ENCODE measurements at places on chromosomes 3 and 15.

GRCh38 chr15:57335719-57336118 is 40.6 kb upstream of the CGNL1 start:
- no peak for DNase-seq

- no peak for DNase-seq
These were observed 7.7 kb upstream of the TMC3 start for GRCh38 chr15:81381720-81382119.

DNA sequence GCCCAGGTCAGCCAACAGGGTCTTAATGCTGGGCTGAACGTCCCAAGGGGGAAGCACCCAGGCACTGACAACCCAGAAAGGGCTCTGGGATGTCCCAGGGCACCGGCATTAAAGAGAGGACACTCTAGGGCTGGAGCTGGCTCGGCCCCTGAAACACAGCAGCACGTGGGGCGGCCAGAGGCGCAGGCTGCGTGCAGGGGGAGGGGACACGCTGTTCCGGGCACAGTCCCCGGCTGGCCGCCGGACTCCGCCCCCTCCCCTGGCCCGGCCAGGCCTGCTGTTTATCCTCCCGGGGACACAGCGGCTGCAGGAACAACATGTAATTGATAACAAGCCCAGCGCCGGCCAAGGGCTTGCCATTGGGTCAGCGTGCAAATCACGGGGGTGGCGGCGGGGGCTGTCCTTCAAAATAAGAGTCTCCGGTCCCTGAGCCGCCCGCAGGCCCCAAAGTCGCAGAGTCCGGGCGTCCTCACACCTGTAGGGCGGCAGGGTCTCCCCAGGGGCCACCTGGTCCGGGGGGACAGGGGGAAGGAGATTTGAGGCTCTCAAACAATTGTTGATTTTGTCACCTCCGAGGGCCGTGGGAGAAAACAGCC is 1.3 kb downstream of the KLF15 start:
- no peak for DNase-seq

- no peak for DNase-seq
These were observed 584.3 kb downstream of the ROBO1 start for GRCh38 chr3:79183496-79183895.

DNA sequence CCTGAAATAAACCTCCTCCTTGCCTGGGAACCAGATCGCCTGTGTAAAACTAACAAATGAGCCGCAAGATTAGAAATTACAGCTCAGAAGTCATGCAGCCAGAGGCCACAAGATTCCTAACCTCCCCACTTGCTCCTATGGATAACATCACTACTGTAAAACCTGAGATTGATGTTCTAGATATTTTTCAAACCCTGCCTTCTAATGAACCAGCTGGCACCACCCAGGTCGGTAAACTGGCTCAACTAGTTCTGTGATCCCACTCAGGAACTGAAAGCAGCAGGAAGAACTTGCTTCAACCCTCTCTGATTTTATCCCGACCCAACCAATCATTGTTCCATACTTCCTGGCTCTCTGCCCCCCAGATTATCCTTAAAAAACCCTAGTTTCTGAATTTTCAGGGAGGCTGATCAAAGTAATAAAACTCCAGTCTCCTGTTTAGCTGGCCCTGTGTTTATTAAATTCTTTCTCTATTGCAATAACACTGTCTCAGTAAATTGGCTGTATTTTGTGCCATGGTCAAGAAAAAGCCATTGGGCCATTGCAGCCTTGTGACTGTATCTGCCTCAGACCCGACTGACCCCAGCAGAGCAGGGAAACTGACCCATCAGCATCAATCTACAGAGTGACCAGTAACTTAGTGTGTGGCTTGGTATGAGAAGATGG is 98.9 kb downstream of the RPLP1 start:
- DNase-seq, result no peak

DNA sequence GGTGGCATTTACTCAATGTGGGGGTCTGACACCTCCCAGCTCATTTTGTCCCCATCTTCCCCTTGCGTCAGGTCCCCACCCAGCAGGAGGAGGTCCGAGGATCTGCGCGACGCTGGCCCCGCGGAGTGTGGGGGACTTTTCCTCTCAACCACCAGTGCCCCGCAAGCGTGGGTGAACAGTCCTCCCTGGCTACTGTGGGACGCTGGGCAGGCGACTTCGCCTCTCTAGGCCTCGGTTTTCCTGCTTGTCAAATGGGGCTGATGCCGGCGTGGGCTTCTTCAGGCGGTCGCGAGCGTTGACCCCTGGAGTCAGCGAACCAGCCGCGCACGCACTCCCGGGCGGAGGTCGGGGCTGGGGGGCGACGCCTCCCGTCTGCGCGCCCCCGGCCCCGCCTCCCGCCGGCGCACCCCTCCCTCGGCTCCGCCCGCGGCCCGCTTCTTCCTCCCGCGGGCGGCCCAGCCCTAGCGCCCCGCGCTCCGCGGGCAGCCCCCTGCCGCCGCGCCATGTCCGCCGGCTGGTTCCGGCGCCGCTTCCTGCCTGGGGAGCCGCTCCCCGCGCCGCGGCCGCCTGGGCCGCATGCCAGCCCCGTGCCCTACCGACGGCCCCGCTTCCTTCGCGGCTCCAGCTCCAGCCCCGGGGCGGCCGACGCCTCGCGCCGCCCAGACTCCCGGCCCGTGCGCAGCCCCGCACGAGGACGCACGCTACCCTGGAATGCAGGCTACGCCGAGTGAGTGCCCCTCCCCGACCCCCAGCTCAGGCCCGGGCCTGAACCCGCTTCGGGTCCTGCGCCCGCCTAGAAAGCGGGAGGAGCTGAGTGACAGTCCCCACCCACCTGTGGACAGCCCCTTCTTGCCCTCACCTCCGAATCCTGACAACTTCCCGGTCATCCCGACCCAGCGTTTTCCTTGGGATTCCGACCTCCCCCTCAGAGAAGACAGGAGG is at the start of gene PPM1M:
Gene PPM1M, plus strand, starts transcription at position 438 of the 942 bp plus-strand sequence. Its CDS starts 66 bp downstream, at position 504.
- DNase-seq, result peak; percentile 82

- no peak for DNase-seq
These were observed 2.0 kb downstream of the DNAJB8 start for GRCh38 chr3:128464702-128465101.

DNA sequence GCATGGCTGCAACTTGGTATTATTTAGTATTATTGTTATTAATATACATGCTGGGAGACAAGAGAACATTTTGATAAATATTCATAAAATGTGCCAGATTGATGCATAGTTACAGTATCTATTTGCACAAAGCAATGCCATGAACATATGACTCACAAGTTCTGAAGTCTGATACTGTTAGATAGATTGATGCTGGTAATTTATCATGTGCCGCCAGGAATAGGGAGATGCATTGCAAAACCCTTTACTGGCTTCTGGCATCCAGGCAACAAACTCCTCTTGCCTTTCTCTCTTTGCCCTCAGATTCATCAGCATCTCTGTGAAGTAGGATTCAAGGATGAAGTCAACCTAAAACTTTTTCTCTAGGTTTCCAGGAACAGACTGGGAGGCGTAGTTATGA is 41.0 kb upstream of the SLC25A26 start:
- DNase-seq, result no peak

DNA sequence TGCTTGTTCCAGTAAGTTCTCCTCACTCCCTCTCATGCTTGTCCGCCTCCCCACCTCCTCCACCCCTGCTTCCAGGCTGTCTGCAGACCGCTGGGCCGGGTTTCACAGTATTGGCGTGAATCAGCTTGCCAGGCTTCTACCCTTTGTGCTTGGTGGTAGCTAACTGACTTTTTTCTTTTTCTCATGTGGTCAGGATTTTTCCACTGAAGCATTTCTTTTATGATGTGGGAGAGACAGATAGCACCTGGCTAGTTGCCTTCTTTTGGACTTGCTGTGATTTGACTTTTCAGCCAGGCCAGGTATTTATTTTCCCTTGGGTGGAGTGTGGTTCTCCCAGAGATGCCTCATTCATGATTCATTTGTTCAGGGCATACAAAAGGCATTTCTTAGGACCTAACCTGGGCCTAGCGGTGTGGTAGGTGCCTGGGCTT is 60.6 kb downstream of the ST6GAL1 start:
- no peak for DNase-seq

DNA sequence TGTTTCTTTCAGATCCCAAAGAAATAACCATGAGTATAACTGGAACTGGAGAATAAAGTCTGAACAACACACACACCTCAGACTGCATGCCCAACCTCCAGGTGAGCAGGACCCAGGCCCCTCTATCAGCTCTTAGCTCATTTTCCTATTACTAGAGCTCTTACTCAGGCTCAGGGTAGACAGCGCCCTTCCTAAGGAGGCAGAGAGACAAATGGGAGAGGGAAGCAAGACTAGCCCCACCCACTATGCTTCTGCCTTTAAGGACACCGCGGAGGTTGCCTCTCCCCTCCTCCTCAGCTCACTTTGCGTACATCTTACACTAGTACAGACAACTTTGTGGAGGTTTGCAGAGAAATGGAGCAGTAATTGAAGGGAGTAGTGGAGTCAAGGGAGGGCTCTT is 44.0 kb upstream of the GLCE start:
- no peak for DNase-seq

GRCh38 chr3:61181874-61182273 is 69.4 kb downstream of the FHIT start:
- no peak for DNase-seq

DNA sequence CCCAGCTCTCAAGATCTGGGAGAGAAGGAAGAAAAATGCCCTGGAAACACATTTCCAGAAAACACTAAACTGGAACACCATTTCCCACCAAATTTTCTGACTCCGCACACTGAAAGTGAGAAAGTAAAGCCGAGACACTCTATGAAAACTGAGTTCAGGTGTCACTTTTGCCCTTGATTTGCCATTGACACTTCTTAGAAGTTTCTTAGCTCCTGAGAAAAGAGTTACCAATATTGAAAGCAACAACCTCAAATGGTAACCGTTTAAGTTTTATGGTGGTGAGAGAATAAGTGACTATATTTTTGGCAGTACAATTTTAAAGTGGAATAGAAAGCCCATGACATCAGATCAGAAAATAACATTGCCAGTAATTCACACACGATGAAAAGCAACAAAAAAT is 39.0 kb downstream of the CD86 start:
- no peak for DNase-seq

DNA sequence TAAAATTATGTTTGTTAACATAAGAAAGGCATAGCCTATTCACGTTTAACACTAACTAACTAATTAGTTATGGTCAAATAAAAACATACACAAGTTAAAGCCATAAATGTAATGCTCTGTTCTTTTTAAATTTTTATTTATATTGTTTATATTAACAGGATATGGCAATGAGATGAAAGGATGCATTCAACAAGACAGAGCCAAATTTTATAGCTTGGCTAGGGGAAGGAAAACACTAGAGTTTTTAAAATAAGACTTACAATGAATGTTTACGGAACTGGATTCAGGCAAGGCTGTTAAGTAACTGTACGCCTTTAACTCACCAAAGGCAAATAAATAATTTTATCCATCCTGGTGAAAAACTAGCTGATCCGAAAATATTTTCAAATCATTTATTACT is 86.4 kb downstream of the ZPLD1 start:
- DNase-seq, result no peak

GRCh38 chr15:86948719-86949118 is 869.0 kb downstream of the AGBL1 start:
- DNase-seq, result no peak

DNA sequence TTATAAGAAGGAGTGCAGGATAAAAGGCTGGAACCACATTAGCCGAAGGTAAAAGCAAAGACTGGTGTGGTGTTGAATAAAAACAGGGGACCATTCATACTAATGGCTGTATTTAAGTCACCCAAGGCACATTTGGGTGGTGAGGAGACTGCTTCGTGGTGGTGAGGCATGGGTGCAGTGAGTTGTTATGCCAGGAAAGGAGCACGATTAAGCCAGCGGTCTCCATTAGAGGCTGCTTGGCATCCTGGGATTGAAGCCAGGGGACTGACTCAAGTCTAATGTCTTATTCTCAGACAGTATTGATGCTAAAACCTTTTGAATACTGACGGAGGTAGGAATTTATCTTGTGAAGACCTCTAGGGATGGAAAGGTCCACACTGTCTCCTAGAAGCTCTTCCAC is 21.9 kb downstream of the FEM1B start:
- DNase-seq, result no peak

DNA sequence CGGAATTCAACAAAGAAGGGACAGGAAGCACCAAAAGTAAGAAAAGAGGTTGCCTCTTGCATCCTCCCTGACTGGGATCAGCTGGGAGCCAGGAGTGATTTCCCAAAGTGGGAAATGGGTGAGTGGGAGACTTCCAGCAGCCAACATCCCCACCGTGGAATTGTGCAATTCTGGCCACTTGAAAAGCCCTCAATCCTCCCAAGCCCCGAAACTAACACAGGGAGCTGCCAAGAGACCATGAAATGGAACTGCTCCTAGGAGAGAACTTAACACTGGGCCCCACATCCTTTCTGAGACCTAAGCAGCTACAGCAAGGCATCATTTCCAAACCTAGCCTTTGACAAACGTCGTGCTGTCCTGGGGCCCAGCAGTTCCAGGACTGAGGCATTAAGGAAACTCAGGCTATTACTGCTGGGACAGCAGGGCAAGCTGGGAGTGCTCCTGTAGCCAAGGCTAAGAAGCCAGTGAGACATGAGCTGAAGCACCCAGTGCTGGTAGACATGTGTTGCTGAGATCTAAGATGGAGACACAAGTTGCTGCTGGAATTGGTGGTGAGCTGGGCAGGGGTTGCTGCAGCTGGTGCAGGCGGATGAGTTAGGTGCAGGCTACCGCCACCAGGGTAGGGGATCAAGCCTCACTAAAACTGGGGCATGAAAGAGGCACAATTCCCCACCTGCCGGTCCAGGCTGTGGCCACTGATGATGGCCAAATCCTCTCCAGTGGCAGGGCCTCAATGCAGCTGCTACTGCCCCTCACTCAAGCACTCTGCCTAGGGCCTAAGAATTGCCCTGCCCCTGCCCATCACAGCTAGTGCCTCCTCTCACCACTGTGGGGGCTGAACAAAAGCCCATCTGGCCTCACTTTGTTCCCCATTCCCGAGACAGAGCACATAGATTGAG is 43.9 kb downstream of the ALDH1A2 start:
- DNase-seq, result no peak

DNA sequence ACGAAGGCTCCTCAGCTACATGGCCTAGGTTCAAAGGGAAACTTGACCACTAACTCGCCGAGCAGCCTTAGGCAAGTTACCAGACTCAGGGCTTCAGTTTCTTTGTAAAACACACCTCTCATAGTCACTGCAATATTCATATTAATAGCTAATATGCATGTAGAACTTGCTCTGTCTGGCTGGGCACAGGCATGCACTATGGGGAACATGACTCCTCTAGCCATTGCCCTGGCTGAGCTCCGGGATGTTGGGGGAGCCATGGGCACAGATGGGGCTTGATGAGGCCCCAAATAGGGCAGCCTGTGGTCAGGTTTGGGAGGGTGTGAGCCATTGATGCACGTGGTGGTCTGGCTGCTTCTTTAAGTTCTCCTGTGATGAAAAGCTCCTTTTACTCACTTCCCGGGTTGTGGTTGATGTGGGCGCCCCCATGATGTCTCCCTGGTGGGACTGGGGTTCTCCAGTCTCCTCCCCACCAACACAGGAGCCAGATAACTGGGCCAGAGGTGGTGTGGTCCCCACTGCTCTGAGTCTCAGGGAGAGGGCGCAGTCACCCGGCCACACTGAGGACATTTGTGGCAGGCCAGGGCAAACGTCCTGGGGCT is 29.4 kb upstream of the DUSP7 start:
- DNase-seq, result peak; percentile 21

GRCh38 chr3:172669021-172669420 is 41.8 kb downstream of the NCEH1 start:
- DNase-seq, result no peak
